ENCODE measurements at places on chromosomes 2 and 18.

- peak; percentile 70 for DNase-seq
Observed at GRCh38 chr2:223837287-223838061, at the start of gene AP1S3. AP1S3 (minus strand) TSS chr2:223837582; CDS start chr2:223837450, 132 bp downstream.

GRCh38 chr2:136254681-136255080 lies 136.7 kb upstream of the CXCR4 start:
- no peak for DNase-seq

- no peak for DNase-seq
Observed at GRCh38 chr2:118097657-118098056, 9.4 kb downstream of the INSIG2 start.

GRCh38 chr18:2636126-2636631 lies 19.3 kb upstream of the SMCHD1 start:
- no peak for DNase-seq

- DNase-seq = no peak
Observed at GRCh38 chr2:227623226-227623625, 5.9 kb downstream of the SCYGR4 start.

DNA sequence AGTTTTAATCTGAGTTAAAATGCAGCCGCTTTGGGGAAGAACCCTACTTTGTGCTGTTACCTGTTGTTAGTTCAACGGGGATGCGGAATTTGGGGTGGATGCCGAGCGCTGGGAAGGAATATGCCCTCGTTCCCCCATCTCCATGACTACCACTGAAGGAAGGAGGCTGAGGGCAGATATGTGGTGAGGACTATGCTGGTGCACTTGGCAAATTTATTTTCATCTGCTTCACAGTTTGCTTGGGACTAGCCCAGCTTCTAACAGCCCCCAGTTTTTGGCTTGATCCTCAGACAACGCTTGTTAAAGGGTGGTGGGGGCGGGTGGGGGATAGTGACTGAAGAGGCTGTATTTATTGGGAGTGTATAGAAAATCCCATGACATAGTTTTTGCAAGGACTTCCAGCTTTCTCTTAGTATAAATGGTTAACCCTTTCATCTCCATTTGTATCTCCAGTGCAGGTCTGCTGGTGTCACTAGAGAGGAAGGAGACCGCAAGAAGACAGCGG lies 100.8 kb downstream of the COLEC12 start:
- DNase-seq = no peak

- DNase-seq = no peak
Observed at GRCh38 chr2:73896362-73897239, 3.8 kb downstream of the ACTG2 start.

DNA sequence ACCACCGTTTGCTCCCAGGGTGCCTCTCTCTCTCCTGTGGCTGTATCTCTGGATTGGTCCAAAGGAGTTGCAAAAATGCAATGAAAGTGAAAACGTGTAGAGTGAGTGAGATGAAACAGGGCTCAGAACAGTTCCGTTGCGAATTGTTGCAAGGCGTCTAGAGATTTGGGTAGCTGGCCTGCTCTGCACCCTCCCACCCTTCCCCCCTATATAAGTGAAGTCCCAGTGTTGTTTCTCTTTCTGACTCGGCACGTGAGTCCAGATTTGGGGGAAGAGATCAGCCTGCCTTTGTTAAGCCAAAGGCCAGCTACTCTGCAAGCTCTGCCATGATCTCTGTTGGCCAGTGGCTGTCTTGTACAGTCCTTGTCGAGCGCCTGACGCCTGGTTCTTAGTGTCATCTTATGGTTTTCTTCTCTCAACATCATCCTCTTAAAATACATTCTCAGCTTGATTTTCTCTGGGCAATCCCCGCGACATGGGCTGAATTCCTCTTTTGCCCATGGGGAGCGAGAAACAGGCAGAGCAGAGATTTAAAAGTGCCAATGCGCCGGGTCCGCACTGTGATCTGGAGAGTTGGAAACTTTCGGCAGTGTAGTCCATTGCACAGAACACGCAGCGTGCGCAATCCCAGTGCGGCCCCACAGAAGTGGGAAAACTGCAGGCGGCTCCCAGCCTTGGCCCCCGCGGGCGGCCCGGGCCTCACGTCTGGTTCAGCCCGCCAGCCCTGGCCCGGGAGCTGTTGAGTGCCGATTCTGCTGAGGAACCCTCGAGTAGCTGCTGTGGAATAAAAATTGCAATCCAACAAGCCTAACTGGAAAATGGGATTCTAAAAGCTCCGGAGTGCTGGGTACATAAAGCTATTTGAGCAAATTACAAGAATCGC lies 9.3 kb downstream of the MEIS1 start:
- DNase-seq = no peak

Data from stimulated activated naive CD4-positive, alpha-beta T cell (primary cell).